ENCODE measurements at places on chromosomes 12 and 14.

- DNase-seq: no peak
These were observed 748.3 kb downstream of the C12orf50 start for GRCh38 chr12:87280893-87281292.

DNA sequence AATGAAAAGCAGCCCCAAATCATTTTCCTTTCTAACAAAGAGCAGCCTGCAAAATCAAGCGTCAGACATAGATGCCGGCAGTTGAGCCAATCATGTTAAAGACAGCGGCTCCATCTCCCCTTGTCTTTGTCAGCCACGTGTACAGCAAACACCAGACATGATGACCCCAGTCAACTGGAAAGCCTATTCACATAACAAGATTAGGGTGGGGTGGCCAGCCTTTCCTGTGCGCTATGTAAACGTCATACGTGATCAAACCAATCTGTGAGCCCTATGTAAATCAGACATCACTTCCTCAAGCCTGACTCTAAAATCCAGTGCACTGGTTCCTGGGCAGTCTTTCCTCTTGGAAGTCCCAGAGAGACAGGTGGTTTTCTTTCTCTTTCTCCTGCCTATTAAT is 9.9 kb upstream of the FICD start:
- DNase-seq: no peak

GRCh38 chr12:65998536-65999530 is 131.7 kb downstream of the LLPH start:
- no peak for DNase-seq

DNA sequence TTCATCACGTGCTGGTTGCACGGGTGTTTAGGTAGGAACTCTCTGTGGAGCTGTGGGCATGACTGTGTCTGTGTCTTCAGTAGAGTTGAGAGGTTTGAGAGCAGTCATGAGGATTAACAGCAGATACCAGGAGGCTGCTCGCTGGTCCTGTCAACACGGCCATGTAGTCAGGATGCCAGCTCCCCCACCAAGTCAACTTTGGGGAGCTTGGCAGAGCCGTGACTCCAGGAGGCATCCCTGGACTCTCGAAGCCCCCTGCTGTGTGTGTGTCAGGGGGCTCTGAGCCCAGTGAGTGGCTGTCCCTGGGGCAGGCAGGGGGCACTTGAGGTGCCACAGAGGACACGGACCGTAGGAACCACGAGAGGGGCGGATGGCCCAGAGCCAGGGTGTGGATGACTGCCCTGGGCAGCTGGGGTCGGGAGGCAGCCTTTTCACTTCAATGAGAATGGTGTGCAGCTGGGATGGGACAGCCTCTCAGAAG is 7.2 kb upstream of the GPR132 start:
- DNase-seq: no peak

GRCh38 chr12:22238211-22238610 is 96.3 kb downstream of the ST8SIA1 start:
- DNase-seq: no peak

GRCh38 chr14:31255286-31255685 is 47.7 kb upstream of the HECTD1 start:
- no peak for DNase-seq

DNA sequence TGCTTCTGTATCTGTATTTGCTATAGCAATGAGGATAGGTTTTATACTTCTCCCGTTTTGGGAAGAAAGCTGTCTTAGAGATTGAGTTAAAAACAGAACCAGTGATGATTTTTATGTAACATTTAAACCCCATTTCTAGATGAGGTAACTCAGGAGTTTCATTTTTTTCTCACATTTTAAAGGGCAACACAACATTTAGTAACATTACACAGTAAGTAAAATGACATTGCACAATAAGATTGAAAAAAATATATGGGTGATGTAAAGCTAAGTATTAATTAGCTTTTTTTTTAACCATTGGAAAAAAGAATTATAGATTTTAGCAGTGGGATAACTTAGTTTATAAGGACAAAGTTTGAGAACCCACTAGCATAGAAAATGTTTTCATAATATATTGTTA is 25.2 kb upstream of the SCFD1 start:
- no peak for DNase-seq

DNA sequence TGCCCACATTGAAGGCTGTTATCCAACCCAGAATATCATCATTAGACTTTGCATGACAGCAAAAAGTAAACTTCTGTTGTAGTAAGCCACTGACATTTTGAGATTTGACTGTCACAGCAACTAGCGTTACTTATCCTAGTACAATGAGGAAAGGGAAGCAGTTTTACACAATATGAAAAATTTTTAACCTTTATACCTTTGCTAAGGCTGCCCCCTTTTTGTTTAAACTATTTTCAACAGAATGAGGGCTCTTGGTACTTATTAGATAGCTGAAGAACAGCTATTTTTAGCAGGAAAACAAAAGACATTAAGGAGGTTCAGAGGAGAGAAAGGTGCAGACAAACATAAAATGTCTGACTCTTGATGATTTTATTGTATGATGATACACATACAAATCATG is 23.4 kb upstream of the TMX1 start:
- no peak for DNase-seq

- no peak for DNase-seq
These were observed 37.6 kb downstream of the ZFYVE26 start for GRCh38 chr14:67778792-67779191.

DNA sequence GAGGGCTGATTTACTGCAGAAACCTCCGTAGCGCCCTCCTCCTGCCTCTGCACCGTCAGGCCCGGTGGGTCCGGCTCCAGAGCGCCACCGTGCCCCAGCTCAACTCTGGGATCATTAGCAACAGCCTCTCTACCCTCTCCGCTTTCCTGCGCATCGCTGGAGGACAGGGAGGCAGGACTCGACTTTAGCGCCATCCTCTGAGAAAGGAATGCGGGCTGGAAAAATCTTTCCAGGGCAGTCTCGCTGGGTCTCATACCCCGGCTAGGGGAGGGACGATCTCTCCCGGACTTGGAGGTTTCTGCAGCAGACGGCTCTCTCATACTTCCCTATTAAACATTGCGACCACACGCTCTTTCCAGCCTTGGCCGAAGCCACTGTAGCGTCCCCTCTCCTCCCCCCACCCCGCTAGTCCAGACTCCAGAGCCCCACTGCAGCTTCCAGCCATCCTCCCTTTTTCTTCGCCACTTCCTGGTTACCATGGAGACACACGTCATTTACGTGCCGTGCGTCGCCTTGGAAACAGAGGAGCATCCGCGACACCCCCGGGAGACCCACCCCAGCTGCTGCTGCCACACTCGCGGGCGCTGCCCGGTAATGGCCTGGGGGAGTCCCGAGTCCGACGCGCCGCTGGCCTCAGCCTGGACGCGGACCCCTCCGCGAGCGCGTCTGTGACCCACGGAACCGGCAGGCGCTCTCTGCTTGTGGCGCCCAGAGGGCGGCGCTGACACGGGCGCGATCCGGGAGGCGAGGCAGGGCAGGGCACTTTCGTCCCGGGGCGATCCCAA is at the start of gene CCDC184:
Gene CCDC184, plus strand, starts transcription at position 554 of the 785 bp plus-strand sequence. CDS start 479 bp downstream, outside the sequence.
- DNase-seq: peak; percentile 71

DNA sequence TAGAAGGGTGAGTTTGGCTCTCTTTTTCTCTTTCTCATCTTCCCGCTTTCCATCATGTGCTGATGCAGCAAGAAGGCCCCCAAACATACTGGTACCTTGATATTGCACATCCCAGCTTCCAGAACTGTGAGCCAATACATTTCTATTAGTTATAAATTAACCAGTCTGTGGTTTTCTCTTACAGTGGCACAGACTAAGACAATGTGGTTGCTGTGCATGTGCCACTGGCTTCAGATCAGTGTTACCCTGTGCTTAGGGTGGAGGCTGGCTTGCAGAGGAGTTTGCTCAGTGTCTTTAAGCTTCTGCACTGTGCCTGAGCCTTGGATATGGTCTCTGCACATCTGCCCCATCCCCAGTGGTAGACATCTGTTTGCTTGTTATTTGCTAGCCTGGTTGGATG is 5.5 kb downstream of the IFI27L2 start:
- no peak for DNase-seq

DNA sequence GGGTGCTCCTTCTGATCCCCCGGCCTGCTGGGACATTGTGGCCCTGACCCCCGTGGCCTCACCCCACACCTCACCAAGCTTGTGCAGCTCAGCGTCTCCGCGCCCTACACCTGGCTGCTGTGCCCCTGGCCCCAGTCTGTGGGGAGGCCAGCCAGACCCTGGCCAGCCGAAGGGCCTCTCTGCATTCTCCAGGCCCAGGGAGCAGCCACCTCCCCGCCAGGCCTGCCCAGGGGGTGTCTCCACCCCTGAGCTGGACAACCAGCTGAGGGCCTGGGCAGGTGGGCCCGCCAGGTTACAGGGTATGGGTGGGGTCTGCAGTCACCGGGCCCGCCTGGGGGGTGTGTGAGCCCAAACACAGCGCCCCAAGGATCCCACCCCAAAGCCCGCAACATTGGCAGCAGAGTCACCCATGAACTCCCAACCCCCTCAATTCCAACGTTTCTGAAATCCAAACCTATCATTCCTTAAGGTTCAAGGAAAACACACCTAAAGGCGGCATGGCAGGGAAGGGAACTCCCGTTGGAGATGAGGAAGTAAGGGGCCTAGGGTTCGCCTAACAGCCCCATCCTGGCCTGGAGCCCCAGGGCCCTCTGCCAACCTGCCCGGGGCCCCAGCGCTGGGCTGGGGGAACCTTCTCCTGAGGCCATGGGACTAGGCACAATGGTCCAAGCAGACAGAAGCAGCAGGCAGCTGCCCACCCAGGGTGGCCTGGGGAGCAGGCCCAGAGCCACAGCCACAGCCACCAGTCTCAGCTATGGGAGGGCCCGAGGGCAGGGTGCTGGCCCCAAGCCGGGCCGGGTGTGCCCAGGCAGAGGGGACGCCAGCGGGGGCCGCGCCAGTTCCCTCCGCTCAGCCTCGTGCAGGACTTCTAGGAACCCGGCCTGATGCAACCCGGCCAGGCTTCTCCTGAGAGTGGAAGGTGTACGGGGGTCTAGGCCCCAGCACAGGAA is 8.5 kb downstream of the AKT1 start:
- DNase-seq: no peak

DNA sequence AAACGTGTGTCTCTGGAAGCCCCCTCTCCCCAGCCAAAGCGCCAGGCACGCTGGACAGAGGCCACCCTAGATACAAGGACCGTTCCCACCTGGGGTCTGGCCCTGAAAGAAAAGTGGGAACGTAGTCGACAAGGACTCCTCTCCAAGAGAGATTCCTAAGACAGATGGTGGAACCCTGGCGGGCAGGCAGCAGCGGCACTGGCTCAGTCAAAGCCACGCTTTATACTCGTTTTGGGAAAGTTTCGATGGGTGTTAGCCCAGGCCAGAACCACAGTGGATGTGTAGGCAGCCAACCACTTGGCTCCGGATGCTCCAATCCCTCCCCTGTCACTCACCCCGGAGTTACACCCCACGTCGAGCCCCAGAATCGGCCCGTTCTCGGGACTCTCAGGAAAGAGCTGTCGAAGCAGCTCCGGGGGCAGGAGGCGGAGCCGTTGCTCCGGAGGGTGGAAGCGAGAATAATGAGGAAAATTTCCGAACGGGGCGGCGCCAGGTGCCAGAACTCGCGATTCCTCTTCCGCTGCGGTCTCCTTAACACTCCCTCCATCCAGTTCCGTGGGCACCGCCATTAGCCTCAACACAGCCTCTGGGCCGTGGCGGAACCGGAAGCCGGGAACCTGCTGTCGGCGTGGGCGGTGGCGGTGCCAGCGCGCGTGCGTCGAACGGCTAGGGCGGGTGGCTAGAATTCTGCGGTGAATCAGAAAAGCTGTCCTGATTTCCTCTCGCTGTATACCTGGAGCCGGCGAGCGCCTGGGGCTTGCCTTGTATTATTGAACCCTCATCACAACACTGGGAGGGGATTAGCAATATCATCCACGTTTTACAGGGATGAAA is at the start of gene BCDIN3D:
Gene BCDIN3D, minus strand, starts transcription at position 588 of the 834 bp plus-strand sequence. Its CDS starts 19 bp downstream, at position 569.
- DNase-seq: peak; percentile 95

- peak; percentile 82 for DNase-seq
These were observed 117.1 kb downstream of the SLC25A47 start for GRCh38 chr14:100440207-100440631.

GRCh38 chr12:79302162-79302814 is 388.5 kb downstream of the PAWR start:
- no peak for DNase-seq

DNA sequence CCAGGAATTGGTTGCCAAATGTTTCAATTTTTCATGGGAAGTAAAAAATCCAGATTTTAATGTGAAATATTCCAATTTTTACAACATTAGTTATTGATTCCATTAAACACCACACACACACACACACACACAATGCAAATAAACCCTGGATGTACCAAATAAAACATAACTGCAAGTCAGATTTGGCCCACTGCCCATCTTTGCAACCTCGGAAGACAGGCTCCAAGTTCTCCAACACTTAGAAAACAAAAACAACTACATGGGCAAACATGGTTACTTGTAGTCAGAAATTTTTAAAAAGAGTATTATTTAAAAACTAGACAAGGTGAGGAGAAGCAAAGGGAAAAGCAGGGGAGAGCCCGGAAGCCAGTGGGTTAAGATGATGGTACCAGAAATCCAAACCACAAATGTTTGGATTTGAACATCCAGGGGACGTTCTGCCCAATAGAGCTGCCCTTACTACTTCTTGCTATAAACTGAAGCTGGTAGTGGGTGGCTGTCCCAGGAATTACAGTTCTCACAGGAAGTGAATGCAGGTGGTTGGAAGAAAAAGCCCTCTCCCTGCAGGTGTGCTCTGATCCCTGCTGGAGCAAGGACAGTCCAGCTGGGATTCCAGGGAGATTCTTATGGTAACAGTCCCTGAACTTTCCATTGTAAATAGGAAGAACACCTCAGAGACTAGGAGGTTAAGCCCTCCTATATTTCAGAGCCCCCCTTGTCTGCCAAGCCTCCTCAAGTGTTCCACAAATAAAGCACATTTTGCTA is 111.7 kb downstream of the SLC25A21 start:
- DNase-seq: no peak

- DNase-seq: no peak
These were observed 44.5 kb downstream of the ALKBH1 start for GRCh38 chr14:77663293-77663692.

GRCh38 chr12:50569876-50570275 is 65.1 kb downstream of the DIP2B start:
- no peak for DNase-seq

DNA sequence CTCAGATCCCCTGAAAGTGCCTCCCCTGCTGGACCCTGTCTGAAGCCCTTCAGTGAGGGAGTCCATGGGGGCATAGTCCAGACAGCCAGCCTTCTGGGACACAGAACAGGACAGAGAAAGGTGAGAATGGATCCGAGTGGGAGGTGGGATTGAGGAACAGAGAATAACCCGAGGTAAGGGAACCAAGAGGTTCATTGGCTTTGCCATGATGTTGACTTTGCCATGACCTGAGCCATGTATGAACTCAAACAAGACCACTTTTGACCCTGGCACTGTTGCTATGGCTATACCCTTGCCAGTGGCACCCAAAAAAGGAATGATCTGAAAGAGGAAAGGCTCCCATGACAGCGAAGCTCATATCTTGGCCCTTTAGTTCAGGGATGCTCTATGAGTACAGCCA is 22.6 kb upstream of the VDR start:
- DNase-seq: no peak

DNA sequence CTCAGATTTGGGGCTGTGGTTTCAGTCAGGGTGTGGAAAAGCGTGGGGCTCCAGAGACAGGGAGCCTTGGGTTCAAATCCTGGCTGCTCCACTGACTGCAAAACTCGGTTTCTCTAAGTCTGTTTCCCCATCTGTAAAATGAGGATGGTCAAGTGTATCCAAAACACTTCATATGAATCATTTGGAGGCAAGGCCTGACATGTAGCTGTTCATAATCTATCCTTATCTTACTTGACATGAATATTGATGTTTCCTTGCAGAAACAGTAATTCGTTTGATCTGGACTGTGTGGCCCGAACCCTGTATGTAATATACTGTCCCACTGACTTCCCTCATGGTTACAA is 1.5 kb upstream of the CCDC63 start:
- no peak for DNase-seq

GRCh38 chr14:95993768-95994592 is 45.2 kb upstream of the C14orf132 start:
- DNase-seq: no peak

Data from upper lobe of left lung (tissue), 6 donors.